ENCODE measurements at places on chromosomes 1 and 21.

- no peak for DNase-seq
These were observed 170.6 kb downstream of the RUNX1 start for GRCh38 chr21:34878501-34878900.

DNA sequence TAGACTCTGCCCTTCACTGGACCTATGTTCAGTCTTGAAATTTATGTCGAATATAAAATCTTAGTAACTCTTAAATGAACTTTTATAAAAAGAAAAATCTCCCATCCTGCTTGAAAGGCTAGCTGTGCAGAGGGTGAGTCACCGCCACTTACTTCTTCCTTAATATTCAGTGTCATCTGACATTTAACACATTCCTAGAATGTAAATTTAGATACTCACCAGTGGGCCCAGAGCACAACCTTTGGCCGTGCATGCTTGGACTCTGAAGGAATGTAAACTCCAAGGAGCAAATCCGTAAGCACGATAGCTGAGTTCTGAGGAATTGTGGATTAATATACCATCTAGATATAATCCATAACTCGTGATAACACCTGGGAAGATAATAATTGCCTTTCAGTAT lies 403.3 kb downstream of the KCTD3 start:
- peak; percentile 48 for DNase-seq

GRCh38 chr1:155989242-155990004 lies 11.1 kb upstream of the ARHGEF2 start:
- DNase-seq = peak; percentile 81

DNA sequence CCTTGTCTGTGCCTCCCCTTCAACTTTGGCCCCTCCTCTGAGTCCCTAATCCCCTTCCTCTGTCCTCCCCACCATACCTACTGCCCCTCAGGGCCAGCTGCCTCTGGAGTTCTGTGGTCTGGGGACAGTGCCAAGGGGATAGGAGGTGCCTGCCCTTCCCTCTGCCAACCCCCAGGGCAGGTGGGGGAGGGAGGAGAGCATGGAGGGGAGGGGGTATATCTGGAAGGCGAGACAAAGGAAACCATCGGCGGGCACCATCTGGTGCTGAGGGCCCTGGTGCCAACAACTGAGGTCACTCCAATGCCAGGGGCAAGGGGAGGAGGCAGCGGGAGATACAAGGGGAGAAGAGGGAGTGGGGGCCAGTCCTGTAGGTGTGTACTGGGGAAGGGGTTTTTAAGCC lies 9.6 kb downstream of the RAB25 start:
- DNase-seq = no peak

DNA sequence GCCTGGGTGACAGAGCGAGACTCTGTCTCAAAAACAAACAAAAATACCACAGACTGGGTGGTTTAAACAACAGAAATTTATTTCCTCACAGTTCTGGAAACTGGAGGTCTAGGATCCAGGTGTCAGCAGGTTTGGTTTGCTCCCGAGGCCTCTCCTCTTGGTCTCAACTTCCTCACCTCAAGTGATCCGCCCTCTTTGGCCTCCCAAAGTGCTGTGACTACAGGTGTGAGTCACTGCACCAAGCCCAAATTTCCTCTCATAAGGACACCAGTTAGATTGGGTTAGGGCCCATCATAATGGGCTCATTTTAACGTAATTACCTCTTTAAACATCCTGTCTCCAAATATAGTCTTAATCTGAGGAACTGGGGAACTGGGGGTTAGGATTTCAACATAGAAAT lies 35.5 kb downstream of the MFSD2A start:
- no peak for DNase-seq

- DNase-seq = no peak
These were observed 20.9 kb upstream of the KCNC4 start for GRCh38 chr1:110189181-110189580.

DNA sequence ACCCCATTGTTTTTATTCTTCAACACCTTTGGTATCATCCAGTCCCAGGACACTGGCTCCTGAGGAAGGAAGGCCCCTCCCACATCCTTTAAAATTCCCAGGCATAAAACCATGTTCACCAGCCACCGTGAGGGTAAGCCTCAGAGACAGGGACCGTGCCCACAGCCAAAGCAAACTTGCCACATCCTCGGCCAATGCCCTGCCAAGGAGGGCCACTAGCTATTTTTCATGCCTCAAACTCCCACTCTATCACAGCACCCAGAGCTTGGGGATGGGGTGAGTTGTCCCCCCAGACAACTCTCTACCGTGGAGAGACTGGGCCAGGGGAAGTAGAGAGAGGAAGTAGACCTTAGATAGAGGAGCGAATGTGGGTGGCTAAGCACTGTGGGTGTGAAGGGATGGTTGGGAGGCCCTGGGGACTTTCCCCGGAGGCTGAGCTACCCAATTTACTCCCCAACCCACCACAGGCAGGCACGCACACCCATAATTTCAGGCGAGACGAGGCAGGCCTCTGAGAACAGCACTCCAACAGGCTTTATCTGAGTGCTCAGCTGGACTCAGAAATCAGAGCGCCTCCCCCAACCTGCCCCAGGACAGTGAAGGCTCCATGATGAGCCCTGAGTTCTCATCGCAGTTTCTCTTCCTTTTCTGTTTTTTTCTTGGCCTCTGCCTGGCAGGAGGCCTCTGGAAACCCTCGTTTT lies 15.9 kb upstream of the BTG2 start:
- DNase-seq = no peak

- DNase-seq = peak; percentile 34
These were observed 243.0 kb downstream of the C1orf94 start for GRCh38 chr1:34419663-34420136.

GRCh38 chr21:44483288-44484237 lies 28.3 kb downstream of the LRRC3 start:
- DNase-seq = no peak

- peak; percentile 82 for DNase-seq
These were observed 94.3 kb downstream of the VAV3 start for GRCh38 chr1:107870696-107871095.

GRCh38 chr1:245091171-245091621 lies 63.6 kb upstream of the KIF26B start:
- DNase-seq = no peak

- DNase-seq = peak; percentile 31
These were observed 25.5 kb downstream of the PCSK9 start for GRCh38 chr1:55064861-55065263.

DNA sequence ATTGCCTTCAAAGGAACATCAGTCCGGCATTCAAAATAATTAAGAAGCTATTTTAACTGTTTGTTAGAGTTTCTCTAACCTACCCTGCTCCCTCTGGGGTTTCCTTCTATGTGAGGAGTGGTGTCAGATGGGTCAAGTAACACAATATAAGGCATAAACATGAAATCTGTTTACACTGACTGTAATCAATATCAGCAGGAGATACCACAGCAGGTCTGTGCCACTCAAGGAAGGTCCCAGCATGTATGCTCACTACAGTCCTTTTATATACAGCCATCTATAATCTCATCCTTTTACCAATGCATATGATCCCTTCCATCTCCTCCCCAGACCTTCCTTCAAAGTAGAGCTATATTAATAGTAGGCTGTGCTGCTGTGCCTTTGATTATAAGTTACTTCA lies 25.4 kb downstream of the EEIG2 start:
- DNase-seq = no peak

DNA sequence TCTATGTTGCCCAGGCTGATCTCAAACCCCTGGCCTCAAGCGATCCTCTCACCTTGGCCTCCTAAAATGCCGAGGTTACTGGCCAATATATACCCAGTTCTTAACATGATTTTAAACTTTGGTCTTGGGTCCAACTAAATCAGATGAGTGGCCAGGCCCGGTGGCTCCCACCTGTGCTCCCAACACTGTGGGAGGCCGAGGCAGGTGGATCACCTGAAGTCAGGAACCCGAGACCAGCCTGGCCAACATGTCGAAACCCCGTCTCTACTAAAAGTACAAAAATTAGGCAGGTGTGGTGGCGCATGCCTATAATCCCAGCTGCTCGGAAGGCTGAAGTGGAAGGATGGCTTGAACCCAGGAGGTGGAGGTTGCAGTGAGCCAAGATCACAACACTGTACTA lies 29.6 kb downstream of the TOMM20 start:
- no peak for DNase-seq

DNA sequence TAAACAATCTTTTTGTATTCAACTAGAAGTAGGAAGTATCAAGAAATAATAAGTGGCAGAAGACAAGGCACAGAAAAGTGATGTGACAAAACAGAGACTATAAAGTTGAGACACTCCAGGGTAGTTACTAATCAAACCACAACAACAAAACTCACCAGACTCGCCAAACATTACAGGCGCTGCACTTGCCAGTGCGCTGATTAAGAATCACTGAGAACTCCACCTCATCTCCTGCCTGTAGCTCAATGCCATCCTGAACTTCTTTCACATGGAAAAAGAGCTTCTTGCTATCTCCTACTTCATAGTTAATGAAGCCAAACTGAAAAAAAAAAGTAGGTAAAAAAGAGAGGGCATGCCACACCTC lies 2.8 kb upstream of the NRAS start:
- no peak for DNase-seq

GRCh38 chr1:73033640-73034039 lies 751.3 kb upstream of the NEGR1 start:
- DNase-seq = no peak

- no peak for DNase-seq
These were observed 37.0 kb upstream of the ZNF496 start for GRCh38 chr1:247368490-247369145.

Data from fibroblast of skin of scalp (primary cell).